Ovary (tissue), 10 donors: ENCODE measurements at places on chromosomes 4 and X. TPM values are rescaled to one million over a fixed set of nuclear protein-coding genes. Genes with fewer than 3 reads are reported as not detected.

- no peak for DNase-seq
Observed at GRCh38 chrX:71953946-71954345, 43.3 kb downstream of the NHSL2 start.

GRCh38 chr4:15015170-15015569, 12.9 kb downstream of the CPEB2 start:
- DNase-seq: no peak

GRCh38 chr4:167234316-167234881, at the start of gene SPOCK3:
TSS of gene SPOCK3 (minus strand) at chr4:167234494.
- DNase-seq: peak; percentile 44

- no peak for DNase-seq
Observed at GRCh38 chrX:42955349-42955748, 177.4 kb upstream of the PPP1R2C start.

DNA sequence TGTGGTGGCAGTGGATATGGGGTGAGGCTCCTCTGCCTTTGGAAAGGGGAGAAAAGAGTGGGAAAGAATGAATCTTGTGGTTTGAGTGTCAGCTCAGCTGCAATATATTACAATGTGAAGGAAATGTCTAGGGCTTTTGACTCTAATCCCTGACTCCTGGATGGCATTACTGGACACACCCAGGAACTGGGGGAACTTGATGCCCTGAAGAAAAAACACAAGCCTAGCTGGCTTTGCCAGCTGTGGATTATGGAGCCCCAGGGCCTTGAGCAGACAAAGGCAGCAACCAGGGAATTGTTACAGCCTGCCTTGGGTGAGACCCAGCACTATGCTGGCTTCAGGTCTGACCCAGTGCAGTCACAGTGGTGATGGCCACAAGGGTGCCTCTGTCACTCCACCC, 57.1 kb upstream of the CYSLTR1 start:
- no peak for DNase-seq

Gene MAN2B2
- total RNA-seq: 41.9 TPM

Gene HTR2C
- not detected for total RNA-seq

Gene RHOXF2
- 0.12 TPM for total RNA-seq
